ENCODE measurements at places on chromosomes 2 and 18.

DNA sequence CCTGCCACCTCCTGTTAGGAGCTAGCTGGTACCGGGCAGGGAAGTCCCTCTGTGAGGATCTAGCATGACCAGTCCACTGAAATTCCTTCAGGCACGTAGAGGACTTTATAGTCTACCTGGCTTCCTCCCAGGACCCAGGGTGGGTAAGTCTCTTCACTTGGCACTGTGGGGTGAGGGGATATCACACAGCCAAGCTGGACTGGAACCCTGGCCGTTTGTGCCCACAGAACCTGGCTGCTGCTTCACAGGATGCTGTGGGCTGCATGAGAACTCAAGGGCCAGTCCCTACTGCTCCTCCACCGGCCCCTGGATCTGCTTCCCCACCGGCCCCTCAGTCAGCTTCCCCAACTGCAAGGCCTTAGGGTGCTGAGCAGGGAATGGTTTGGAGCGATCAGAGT lies 35.8 kb downstream of the HS1BP3 start:
- DNase-seq = no peak

DNA sequence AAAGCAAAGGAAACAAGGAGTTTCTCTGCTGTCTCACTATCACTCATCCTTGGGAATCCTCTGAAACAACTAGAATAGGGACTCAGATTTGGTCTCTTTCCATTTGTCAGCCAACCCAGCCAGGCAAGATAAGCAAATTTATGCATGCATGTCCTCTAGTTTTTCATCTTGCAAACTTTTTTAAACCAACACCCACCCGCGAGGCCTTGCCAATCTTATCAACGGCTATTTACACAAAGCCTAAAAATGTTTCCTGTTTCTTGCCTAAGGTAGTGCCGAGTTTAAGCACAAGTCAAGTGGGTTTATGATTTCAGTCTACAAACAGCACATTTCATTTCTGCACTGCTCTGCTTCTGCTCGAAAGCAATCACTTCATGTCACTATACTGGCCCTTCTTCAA lies 240.9 kb downstream of the STK39 start:
- no peak for DNase-seq

GRCh38 chr2:79846878-79847277 lies 334.0 kb downstream of the CTNNA2 start:
- DNase-seq = no peak

DNA sequence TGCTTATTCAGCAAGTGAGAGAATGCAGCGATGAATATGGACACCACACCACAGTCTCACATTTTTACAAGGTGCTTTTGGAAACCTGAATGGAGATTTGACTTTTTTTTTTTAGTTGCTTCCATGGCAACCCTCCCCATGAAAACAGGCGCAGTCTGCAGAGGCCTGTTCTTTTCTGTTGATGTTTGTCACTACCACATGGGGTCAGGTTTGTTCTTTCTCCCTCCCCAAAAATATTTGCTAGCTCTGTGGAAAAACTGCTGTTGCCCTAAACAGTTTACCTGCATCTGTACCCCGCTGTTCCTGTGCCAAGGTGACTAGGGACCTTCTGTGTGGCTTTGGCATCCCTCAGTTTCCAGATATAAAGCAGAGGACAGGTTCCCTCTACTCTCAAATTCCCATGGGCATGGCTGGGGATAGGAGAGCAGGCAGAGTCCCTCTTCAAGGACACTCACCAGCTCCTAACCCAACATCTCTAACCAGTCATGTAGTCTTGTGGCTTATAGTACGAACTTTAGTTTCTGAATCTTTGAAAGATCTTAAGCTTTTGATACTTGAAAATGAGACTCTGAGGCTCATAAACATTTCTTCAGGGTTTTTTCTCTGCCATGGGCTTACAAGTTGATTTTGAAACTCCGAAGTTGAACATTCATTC lies 14.7 kb upstream of the MAPRE2 start:
- no peak for DNase-seq

- DNase-seq = no peak
Observed at GRCh38 chr2:207766697-207767460, 2.8 kb downstream of the FZD5 start.

GRCh38 chr2:218002845-218003180 lies at the start of gene TNS1:
TSS of gene TNS1 (minus strand) at chr2:218002995. CDS start at chr2:218002872, 123 bp downstream.
- no peak for DNase-seq

GRCh38 chr2:41400088-41400665 lies 647.6 kb upstream of the PKDCC start:
- DNase-seq = no peak

- peak; percentile 75 for DNase-seq
Observed at GRCh38 chr18:79524181-79525078, 128.7 kb downstream of the NFATC1 start.

- DNase-seq = no peak
Observed at GRCh38 chr2:222470802-222471468, 46.6 kb downstream of the SGPP2 start.

- DNase-seq = no peak
Observed at GRCh38 chr2:211344289-211344688, 787.9 kb downstream of the CPS1 start.

DNA sequence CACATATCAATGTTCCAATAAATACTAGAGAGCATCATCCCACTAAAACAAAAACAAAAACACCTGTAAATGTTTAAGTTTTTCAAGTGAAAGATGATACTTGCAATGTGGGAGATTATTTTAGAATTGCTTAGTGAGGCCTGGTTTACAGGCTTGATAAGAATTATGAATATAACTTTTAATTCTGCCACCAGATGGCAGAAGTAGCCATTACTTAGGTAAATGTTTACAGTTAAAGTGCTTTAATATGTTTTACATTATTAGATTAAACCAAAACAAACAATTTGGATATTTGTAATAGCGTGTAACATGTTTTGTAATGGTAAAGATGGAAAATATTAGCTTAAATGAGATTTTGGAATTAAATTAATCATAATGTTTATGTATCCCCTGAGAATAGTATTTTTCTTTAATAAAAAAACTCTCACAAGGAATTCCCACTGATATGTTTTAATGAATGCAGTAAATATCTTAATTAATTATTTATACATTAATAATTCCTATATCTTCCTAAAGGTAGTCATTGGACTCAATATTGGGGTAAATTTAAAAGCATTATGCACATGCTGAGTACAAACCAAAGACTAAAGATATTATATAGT lies 522.0 kb downstream of the SPAG16 start:
- no peak for DNase-seq

- DNase-seq = no peak
Observed at GRCh38 chr2:211159972-211160371, 603.6 kb downstream of the CPS1 start.

DNA sequence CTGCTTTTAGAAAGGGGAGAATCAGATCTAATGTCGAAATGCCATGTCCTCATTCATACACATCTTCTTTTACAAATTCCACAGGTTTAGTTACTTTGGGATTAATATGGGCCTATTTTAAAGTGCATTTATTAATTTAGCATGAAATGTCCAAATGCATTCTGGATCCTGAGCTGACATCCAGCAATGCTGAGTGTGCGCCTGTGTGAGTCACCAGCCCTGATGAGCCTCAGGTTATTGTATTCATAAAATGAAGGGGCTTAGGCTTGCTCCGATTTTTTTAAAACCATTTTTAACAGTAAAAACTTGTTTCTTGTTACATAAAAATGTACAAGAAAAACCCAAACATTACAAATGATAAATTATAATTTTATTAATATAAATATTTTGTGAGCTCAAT lies 94.1 kb downstream of the SH3YL1 start:
- no peak for DNase-seq

GRCh38 chr2:239775623-239776435 lies 249.3 kb downstream of the NDUFA10 start:
- peak; percentile 1 for DNase-seq

- no peak for DNase-seq
Observed at GRCh38 chr2:241540401-241540770, 18.2 kb upstream of the BOK start.

GRCh38 chr2:21317131-21317530 lies 193.4 kb downstream of the TDRD15 start:
- DNase-seq = peak; percentile 52

- no peak for DNase-seq
Observed at GRCh38 chr18:36665952-36666351, 162.8 kb downstream of the TPGS2 start.

GRCh38 chr2:121977326-121977725 lies 221.9 kb downstream of the TSN start:
- no peak for DNase-seq

- DNase-seq = no peak
Observed at GRCh38 chr2:169495310-169495928, 14.1 kb upstream of the KLHL41 start.

GRCh38 chr2:25168256-25169072 lies at the start of gene POMC:
TSS of gene POMC (minus strand) at chr2:25168580. CDS start at chr2:25164772, 3,808 bp downstream.
- DNase-seq = peak; percentile 47

GRCh38 chr18:26547646-26548414 lies 523 bp downstream of the KCTD1 start:
- DNase-seq = peak; percentile 74

- DNase-seq = no peak
Observed at GRCh38 chr18:79208906-79209305, 139.7 kb downstream of the ATP9B start.

DNA sequence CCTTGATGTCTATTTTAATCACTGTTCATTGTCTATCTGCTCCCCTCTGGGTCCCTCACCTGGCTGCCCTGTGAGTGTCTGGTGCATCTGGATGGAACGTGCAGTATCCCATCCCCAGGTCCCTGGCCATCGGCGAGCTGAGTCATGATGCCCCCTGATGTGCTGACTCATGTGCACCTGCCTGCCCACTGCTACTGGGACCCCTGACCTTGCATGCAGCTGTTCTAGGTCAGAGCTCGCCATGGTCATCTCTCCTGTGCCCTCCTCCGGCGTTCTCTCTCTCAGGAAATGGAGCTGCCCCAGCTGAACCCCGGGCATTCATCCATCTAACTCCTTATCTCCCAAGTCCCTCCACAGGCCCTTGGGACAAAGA lies 516.2 kb upstream of the HS6ST1 start:
- no peak for DNase-seq

DNA sequence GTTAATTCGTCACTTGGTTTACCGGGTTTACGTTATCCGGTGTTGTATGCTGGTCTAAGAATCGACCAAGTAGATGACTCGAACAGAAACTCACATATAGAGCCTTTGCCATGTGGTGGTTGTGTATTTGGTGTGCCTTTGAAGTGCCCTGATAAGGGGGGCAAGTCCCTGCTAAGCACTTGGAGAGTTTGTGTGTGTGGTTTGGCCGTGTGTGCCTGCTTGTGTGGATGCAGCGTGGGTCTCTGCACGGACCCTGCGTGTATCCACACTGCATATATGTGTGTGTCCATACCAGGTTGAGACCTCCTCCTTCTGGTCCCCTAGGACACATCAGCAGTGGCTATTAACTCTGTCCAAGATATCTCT lies 2.4 kb upstream of the CELF4 start:
- DNase-seq = no peak

DNA sequence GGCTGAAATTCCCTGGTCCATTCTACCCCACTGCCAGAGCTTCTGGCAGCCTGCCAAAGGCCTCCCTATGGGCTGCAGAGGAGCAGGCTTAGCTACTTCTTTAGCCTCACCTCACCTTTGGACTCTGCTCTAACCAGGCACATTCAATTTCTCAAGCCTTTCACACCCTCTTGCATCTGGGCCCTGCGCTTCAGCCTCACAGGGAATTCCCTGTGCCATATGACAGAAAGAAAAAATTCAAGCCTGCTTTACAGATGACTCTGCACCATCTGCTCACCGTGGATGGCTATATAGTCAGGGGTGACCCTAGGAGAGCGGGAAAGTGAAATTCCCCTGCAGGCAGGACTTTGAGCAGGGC lies 62.5 kb downstream of the REEP1 start:
- DNase-seq = no peak

- no peak for DNase-seq
Observed at GRCh38 chr2:12928775-12929401, 212.2 kb downstream of the TRIB2 start.

DNA sequence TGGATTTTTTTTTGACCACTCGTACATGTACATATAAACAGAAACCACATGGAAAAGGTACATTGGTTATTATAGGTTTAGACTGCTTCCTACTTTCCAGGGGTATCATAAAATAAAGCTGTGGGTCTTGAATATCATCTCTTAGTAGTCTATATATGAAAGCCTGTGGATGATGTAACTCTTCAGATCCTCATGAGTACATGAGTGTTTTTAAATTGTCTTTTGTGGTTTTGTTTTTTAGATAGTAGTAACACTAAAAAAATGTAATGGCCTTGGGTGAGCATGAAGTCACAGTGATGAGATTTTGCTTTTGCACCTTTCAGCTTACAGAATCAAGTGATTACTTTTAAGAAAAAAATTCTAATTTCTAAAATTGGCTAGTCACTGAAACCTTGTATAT lies 80.2 kb downstream of the RAB3GAP1 start:
- DNase-seq = no peak

DNA sequence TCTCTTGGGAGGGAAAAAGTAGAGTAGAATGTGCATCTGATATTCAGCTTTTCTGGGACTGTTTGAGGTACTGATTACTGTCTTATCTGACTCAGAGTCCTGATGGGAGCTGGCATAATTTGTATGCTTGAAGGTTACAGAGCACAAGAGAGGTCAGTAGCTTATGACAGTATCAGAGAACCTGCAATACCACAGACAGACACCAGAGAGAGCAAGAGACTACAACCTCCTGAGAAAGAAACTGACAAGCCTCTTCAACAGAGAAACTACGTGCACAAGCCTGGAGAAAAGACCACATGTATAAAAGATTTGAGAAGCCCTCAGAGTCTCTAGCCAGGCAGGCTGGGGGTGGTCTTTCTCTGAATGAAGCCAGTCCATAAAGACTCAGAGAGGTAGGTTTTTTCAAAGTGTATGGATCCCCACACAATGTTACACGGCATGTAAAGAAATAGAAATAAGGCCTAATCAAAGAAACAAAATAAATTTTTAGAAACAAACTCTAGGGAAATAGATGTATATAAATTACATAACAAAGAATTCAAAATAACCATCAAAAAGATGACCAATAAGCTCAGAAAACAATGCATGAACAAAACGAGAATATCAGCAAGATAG lies 568.3 kb downstream of the LRRTM4 start:
- DNase-seq = no peak

Measured in stimulated activated CD8-positive, alpha-beta memory T cell treated with anti-CD3 and anti-CD28 coated beads, Interleukin-4, amount 100 ng/mL, for 48 hours (primary cell).